ENCODE measurements at places on chromosomes 2 and 18.

GRCh38 chr2:208006833-208007232 lies 18.5 kb downstream of the PLEKHM3 start:
- no peak for DNase-seq

GRCh38 chr18:8841781-8842485 lies 136.6 kb downstream of the MTCL1 start:
- no peak for DNase-seq

DNA sequence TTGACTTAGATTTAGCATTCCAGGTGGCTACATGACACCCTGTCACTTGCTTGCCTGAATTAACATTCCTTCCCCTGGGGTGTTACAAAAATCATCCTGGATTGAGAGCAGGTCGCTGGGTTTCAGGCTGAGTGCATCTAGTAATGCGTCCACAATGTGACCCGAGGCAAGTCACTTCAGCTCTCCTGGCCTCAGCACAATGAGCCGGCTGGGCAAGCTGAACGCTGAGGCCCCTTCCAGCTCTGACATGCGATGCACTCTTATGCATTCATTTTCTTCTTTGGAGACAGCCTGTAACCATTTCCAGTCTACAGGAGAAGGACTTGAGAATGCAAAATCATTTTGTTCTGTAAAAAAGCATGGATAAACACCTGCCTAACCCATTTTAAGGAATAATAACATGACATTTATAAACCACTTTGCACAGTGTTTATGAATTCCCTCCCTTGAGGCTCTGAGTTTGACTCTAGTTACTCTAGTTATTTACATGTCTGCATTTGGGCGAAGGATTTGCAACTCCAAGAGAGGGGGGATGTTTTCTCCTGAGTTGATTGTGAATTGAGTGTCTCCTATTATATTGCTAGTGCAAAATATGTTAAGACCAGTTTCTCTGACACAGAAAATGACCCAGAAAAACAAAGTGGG lies 63.0 kb upstream of the CPO start:
- DNase-seq = no peak

- no peak for DNase-seq
Measured at GRCh38 chr2:156526950-156527636, 90.9 kb downstream of the GPD2 start.

- DNase-seq = no peak
Measured at GRCh38 chr2:42036413-42036812, 11.4 kb upstream of the PKDCC start.

- no peak for DNase-seq
Measured at GRCh38 chr2:151973901-151974199, 125.0 kb downstream of the CACNB4 start.

- no peak for DNase-seq
Measured at GRCh38 chr2:238022594-238023157, 38.1 kb upstream of the SCLY start.

DNA sequence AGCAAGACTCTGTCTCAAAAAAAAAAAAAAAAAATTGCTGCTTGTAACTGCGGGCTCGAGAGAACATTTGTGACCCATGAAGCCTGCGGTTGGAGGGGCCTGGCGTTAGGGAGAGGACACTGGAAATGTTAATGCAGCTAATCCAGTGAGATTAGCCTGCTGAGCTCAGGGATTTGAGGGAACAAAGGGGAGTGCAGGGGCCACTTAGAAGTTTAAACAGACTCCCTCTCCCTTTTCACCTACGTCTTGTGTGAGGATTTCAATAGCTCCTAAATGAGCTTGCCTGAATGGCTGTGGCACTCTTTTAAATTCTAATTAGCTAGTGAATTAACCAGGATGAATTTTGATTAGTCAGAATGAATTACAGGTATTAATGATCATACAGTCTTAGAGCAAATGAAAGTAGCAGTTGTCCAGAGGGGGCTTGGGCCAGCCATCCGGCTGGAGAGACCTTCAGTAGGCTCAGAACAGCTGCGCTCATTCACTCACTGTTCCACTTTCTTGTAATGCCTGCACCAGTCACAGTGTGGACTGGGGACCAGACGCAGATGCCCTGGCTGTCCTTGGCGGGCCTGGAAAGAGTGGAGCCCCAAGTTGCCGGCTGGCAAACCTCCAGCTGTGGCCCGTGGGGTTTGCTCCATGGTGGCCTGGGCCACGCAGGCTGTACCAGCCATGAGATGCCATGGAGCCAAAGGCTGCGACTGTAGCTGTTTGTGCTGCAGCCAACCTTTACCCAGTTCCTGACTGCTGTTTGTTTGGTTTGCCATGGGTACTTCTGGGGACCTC lies 20.8 kb downstream of the LDLRAD4 start:
- no peak for DNase-seq

- DNase-seq = no peak
Measured at GRCh38 chr2:36461039-36461681, 105.6 kb downstream of the CRIM1 start.

DNA sequence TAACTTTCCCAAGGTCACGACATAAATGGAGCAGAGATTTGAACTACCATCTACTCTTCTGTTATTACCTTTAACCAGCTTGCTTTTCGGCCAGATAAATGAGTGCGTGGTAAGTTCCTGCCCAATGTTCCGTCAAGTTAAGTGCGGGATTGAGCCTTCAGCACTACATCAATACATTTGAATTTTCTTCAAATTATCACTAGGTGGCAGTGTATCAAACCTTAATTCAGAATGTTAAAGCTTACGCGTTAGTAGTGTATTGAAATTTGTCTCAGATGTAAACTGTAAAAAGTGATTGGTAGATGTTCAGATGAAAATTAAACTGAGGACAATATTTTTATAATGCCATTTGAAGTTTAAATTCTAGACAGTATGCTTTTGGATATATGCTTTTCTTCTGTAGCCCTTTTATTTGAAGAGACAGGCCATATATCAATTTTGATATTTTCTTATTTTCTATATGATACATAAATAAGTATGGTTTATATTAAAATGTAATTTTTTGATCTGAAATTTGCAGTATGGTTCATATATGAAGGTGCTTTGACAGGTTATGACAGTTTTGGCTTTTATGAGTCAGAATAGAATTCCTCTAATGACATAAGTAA lies 681.3 kb downstream of the ADCYAP1 start:
- DNase-seq = no peak

DNA sequence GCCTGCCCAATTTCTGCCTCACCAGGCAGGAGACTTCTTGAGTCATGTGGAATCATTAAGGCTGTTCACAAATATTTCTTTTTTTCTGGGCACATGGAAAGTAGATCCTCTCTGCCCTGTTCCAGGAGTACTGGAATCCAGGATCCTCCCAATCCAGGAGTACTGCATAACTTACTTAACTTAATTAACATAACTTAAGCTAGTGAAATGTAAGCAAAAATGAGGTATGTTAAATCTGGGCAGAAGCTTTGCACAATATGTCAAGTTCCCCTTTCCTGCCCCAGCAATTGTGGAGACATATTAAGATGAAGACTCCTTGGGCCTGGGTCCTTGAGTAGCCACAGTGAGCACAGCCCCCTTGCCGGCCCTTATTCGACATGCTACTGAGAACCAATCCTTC lies 3.2 kb downstream of the CD207 start:
- DNase-seq = no peak

DNA sequence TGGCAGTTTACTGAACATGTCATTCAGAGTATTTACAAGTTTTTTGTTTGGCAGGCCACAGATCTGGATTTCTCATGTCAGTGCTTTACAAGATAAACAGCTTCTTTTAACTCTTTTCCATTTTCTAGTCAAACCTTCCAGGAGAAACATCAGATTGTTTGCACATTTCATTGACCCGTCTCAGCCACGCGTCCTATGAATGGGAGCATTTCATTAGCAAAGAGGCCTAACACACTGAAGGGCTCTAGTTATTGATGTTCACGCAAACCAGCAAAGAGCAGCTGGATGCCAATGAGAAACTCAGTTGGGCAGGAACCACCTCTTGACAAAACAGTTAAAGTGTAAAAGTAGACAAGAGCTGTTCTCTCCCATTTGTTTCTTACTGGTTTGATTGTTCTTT lies 29.2 kb upstream of the MFF start:
- no peak for DNase-seq
